ENCODE measurements at places on chromosomes 6 and 20.

- no peak for DNase-seq
Observed at GRCh38 chr6:136890194-136890839, 31.8 kb upstream of the SLC35D3 start.

- DNase-seq: no peak
Observed at GRCh38 chr6:124475176-124475575, 487.1 kb upstream of the RNF217 start.

GRCh38 chr6:27863962-27864905, 48.0 kb downstream of the OR2B2 start:
- DNase-seq: no peak

GRCh38 chr6:81309811-81310210, 442.7 kb downstream of the TENT5A start:
- no peak for DNase-seq

DNA sequence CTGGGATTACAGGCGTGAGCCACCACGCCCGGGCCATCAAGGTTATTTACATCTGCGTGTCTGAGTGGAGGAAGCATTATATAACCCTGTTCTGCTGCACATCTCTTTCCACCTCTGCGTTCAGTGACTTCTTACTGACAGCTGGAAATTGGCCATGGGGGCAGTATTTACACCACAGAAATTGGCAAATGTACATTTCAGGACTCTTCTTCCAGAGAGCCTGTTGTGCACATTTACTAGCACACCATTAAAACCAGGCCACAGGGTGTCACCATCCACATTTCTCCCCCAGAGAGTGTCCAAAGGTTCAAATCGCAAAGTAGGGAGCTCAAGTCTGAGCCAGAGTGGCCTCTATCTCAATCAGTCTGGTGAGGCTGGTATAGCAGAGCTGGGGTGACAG, 62.9 kb upstream of the SNX9 start:
- DNase-seq: no peak

All from NCI-H2107 (cell line).